ENCODE measurements at places on chromosomes 12 and 14.
A peak's percentile ranks its signal among the peaks of the same experiment; 100 is the strongest.

- peak; percentile 91 for DNase-seq
These were observed 57.3 kb downstream of the NTN4 start for GRCh38 chr12:95733141-95733825.

GRCh38 chr14:44847526-44848309, 114.0 kb downstream of the KLHL28 start:
- DNase-seq = peak; percentile 61

GRCh38 chr14:106489112-106489881, 962.9 kb downstream of the TMEM121 start:
- no peak for DNase-seq

DNA sequence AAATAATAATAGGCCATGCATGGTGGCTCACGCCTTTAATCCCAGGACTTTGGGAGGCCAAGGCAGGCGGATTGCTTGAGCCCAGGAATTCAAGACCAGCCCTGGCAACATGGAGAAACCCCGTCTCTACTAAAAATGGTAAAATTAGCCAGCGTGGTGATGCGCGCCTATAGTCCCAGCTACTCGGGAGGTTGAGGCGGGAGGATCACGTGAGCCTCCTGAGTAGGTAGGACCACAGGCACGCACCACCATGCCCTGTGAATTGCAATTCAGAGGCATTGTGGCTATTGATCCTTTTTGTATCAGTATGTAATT, 2.3 kb downstream of the ARHGDIB start:
- no peak for DNase-seq

GRCh38 chr12:9349888-9350885, 142.0 kb upstream of the PZP start:
- no peak for DNase-seq

DNA sequence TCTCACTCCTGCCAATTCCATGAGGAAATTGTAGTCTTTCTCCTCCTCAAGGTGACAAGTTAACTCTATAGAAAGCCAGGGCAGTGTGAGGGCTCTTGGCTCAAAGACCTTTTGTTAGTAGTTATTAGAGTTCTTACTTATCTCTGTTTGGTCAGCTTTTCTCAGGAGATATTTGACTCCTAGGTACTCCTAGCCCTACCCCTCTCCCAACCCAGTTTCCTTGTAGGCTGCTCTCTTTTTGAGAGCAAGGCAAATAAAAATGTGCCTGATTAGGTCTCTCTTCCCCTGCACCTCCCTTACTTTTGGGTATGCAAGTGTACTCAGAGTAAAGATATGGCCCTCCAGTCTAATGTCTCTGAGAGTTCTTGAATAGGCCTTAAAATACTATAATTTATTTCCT, 23.8 kb downstream of the BTG1 start:
- DNase-seq = no peak

GRCh38 chr12:44716711-44717110, 159.4 kb downstream of the NELL2 start:
- no peak for DNase-seq

DNA sequence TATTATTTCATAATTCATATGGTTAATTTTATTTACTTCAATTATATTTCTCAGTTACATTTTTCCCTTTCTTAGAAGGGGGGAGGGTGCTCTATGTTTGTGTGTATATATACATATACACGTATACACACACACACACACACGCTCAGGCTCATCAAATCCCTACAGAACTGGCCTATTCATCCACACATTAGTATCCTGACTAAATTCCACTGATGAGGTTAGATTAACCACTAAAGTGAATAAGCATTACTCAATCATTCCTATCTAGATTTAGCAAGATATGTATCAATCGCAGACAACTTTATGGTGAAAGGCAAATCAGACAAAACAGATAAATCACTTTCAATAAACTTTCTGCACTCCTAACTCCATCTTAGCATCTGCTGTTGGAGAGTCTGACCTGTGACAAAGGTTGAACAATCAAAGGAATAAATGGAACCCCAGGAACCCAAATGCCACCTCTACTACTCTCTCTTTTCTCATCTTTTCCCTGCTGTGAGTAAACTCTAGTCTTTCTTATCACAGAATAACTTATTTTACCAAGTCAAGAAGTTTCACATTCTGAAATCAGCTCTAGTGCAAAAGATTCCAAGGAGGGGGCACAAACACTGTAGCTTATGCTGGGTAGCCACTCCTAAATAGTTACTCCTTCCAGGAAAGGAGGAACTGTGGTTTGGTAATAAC, 67.6 kb downstream of the RALGAPA1 start:
- DNase-seq = peak; percentile 20

DNA sequence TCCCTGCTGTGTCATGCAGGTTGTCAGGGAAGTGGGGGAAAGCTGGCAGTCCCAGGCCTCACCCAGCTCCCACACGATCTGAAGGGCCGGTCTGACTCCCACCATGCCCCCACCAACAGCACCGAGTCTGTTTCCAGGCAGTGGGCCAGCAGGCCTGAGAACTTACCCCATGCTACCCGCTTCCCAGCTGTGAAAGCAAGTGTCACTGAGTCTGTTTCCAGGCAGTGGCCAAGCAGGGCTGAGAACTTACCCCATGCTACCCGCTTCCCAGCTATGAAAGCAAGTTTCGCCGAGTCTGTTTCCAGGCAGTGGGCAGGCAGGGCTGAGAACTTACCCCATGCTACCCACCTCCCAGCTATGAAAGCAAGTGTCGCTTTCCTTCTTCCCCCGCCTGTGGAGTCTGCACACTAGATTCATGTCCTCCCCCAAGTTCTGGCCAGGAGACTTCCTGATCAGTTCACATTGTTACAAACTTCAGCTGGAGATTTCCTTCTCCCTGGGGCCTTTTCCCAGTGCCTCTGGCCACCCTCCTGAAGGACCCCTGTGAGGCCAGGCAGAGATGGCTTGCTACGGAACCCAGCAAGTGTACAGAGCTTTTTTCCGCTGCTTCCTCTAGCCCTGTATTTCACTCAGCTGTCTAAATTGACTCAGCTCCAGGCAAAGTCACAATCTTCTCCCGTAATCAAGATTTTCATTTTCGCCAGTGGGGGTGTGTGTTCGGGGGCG, 435.4 kb downstream of the TMTC2 start:
- no peak for DNase-seq

GRCh38 chr12:130838284-130838950, 633 bp downstream of the STX2 start:
- DNase-seq = no peak

DNA sequence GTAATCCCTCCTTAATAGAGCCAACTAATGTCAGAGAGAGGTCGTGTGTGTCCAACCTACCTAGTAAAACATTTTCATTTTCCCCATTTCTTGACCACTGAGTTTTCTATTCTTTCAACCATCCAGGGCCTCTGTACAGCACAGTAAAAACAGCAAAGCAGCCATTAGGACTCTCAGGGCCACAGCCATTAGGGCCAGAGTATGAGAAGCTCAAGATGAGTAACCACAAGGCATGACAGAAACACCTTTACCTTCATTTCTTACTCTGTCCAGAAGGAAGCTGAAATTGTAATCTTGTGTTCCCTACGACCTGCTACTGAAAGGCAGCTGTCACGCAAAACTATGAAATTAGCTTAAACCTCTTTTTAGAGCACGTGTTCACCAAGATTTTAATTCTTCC, 2.3 kb downstream of the SPPL3 start:
- no peak for DNase-seq

DNA sequence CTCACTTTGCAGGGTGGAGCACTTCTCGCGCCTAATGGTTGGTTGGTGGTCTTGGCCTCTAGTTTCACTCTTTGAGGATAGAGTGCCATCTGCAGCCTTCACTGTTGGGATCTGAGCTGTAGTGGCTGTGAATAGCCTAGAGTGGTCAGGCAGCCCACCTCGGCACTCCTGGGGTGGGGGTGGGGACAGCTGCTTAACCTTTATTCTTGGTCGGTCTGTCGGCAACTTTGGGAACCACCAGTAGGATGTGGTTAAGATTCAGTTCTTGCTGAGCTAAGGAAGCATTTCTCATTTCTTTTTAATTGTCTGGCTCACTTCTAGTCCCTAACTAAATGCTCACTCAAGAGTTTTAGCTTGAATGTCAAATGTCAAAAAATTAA, 21.1 kb downstream of the TMBIM6 start:
- DNase-seq = no peak

GRCh38 chr12:34393086-34393820, 371.0 kb downstream of the ALG10 start:
- no peak for DNase-seq

- DNase-seq = peak; percentile 42
These were observed 1.5 kb downstream of the CAPRIN2 start for GRCh38 chr12:30753233-30753632.

DNA sequence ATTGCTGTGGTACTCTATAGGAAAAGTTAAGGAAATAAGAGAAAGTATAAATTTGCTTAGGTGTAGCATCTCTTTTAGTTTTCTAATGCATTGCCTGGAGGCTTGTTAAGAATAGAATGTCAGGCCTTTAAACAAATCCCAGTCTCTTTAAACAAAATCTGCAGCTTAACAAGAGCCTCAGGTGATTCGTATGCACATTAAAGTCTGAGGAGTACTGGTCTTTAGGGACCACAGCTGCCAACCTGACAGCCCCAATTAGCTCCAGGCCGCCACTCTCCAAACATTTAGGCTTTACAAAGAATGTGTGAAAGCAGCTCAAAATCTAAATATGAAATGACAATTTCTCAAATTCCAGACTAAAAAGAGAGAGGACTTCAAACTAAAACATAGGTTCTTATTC, 35.7 kb downstream of the PAWR start:
- no peak for DNase-seq

- DNase-seq = no peak
These were observed 110.4 kb downstream of the CNTN1 start for GRCh38 chr12:40802656-40803055.

- peak; percentile 77 for DNase-seq
These were observed 28.8 kb downstream of the YEATS4 start for GRCh38 chr12:69388371-69388770.

- DNase-seq = peak; percentile 86
These were observed 266.0 kb upstream of the CRY1 start for GRCh38 chr12:107359382-107359781.

GRCh38 chr12:93106910-93107309, 177.8 kb upstream of the EEA1 start:
- DNase-seq = peak; percentile 50

DNA sequence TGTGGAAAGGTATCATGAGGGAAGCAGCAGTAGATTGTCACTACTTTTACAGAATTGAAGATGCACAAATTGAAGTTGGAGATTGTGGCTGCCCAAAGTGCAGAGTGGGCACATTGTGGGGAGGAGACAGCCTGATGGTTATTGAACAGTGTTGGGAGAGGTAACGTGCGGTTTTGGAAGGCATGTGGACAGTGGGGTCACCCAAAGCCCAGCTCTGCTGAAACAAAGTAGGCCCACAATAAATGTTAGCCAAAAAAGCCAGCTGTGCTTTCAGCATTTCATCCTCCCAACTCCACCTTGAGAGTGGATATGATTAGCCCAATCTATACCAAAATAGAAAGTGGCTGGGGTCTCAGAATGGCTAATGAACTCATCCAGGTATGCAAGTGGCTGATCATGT, 96.7 kb downstream of the TMX1 start:
- no peak for DNase-seq
